ENCODE measurements at places on chromosomes 2 and 18.

- no peak for DNase-seq
These were observed 157.8 kb downstream of the LDLRAD4 start for GRCh38 chr18:13376298-13376840.

GRCh38 chr2:65416945-65417344 lies 15.5 kb downstream of the SPRED2 start:
- no peak for DNase-seq

DNA sequence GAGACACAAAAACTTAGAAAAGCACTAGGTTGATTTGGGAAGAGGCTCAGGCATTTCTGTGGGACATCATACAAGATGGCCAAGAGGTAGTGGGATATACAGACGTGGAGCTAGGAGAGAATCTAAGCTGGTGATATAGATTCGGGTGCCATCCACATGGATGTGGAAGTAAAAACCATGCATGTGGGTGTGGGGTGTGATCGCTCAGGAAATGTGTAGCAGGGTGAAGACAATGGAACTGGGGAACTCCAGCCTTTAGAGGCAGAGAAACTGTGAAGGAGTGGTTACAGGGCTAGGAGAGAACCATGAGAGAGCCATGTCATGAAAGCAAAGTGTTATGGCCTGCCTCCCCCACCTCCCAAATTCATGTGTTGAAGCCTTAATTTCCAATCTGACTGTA lies 43.0 kb upstream of the CTLA4 start:
- DNase-seq, result no peak

DNA sequence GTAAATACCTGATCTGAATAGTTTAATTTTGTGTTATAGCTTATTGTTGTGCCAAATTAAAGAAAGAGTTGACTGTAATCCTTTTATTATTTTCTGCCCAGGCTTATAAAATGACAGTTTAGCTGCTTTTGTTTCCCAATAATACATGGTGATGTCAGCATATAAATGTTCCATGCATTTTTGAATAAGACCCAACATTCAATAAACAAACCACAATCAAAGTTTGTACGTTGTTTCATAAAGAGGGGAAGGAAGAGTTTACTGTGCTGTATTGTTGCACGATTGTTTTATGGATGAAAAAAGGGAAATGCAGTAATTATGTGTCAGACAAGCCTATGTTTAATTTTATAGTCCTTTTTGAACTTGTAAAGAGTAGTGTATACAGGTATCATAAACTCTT lies 177.2 kb upstream of the SCN7A start:
- no peak for DNase-seq

DNA sequence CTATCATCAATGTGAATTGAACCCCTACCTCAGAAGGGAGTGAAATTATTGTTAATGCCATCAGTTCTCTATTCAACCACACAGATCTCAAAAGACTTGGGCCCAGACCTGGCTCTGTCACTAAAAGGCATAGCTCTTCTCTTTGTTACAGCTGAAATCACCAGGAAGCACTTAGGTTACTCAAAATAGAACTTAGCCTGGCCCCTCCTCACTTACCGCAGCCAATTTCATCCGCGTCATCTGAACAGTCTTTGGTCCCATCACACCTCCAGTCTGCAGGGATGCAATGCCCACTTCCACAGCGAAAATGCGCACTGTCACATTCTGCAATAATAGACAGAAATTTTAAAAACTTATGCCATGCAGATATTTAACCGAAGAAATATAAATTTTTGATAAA lies 41.8 kb downstream of the LRP2 start:
- no peak for DNase-seq

- DNase-seq, result no peak
These were observed 963 bp downstream of the INPP1 start for GRCh38 chr2:190344276-190344827.

DNA sequence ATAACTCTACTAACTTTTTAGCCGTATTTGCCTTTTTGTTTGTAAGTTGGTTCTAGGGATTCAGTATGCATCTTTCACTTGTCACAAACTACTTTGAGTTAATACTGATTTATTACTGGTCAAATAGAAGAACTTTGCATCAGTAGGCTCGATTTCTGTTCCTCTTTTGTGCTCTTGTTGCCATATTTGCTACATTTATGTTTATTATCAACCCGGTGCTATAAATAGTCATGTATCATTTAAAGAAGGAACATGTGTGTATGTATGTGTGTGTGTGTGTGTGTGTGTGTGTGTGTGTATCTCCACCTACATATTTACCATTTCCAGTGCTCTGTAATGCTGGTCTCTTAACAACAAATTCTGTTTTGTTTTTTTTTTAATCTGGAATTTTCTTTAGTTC lies 79.6 kb upstream of the B3GNT7 start:
- DNase-seq, result no peak

DNA sequence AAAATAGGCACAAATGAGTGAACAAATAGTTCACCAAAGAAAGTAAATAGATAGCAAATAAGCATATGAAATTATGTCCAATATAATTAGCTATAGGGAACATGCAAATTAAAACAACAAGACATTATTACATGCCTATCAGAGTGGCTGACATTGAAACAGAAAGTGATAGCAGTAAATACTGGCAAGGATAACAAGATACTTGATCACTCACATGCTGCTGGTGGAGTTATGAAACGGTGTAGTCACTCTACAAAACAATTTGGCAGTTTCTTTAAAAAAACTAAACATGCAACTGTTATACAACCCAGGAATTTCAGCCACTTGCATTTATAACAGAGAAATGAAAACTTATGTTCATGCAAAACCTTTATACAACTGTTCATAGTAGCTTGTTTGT lies 439.2 kb upstream of the ACVR2A start:
- no peak for DNase-seq

DNA sequence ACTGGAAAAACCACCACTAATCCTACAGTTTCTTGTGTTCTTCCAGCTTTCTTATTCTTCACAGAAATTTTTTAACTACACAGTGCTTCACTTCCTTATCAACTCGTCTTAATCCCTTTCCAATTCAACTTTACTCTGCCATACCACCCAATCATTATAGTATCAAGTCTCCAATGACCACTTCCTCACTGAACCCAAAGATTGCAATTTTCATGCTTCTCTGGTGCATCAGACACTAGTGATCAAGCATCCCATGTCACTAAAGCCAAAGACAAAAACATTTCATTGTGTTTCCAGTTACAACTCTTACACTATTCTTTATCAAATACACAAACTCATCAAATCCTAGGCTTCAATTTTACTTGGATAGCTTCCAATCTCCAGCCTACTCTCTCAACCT lies 9.5 kb downstream of the CHAC2 start:
- DNase-seq, result no peak

- no peak for DNase-seq
These were observed 4.0 kb downstream of the CAD start for GRCh38 chr2:27221166-27221565.

DNA sequence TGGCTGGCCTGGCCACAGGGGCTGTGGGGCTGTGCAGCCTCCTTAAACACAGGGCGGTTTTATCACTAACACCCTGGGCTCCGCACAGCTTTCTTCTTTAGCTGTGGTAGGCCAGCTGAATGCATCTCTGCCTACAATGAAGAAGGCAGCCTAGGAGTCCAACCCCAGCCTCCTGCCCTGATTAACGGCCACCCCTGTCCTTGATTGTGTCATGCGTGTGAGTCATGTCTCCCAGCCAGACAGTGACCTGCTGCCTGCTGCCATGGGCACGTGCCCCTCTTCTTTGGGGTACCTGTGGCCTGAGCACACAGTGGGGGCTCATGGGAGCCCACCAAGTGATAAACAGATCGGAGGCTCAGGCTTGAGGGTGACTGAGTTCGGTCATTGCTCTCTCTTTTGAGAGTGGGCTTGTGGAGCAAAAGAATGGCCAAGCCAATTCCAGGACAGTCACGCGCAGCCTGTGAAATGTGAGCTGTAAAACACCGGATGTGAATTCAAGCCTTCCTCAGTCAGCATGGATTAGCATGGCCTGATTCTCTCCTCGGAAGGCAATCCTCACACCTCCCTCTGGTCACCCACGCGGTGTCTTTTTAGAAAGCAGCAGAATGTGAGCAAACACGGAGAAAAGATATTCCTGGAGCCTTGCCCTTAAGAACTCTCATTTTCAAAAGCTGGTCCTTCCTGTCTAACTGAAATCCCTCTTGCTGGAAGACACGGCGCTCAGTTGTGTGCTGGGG lies 144.1 kb downstream of the CELF4 start:
- DNase-seq, result no peak

DNA sequence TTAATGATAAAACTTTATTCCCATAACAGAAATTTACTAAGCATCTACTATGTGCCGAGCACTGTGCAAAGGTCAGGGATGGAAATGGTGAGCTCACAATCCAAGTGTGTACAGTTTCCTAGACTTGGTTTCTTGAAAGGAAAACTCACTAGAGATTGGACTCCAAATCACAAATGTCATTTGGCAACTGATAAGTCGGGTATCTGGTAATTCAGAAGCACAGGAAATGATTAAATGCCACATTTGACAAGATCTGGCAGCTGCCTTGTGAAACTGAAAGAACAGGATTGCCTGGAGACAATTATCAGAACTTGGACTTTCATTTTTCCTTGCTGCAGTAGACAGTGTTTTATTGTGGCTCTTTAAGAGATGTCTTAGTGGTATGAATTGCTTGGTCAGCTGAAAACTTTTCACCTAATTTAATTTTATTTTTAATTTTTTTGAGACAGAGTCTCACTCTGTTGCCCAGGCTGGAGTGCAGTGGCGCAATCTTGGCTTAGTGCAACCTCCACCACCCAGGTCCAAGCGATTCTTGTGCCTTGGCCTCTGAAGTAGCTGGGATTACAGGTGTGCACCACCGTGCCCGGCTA lies 19.2 kb downstream of the ITGA6 start:
- no peak for DNase-seq

- no peak for DNase-seq
These were observed 2.7 kb downstream of the STK16 start for GRCh38 chr2:219247678-219248642.

- no peak for DNase-seq
These were observed 52.0 kb downstream of the PHLPP1 start for GRCh38 chr18:62767321-62767720.

- no peak for DNase-seq
These were observed 58.3 kb downstream of the EFEMP1 start for GRCh38 chr2:55865096-55865835.

DNA sequence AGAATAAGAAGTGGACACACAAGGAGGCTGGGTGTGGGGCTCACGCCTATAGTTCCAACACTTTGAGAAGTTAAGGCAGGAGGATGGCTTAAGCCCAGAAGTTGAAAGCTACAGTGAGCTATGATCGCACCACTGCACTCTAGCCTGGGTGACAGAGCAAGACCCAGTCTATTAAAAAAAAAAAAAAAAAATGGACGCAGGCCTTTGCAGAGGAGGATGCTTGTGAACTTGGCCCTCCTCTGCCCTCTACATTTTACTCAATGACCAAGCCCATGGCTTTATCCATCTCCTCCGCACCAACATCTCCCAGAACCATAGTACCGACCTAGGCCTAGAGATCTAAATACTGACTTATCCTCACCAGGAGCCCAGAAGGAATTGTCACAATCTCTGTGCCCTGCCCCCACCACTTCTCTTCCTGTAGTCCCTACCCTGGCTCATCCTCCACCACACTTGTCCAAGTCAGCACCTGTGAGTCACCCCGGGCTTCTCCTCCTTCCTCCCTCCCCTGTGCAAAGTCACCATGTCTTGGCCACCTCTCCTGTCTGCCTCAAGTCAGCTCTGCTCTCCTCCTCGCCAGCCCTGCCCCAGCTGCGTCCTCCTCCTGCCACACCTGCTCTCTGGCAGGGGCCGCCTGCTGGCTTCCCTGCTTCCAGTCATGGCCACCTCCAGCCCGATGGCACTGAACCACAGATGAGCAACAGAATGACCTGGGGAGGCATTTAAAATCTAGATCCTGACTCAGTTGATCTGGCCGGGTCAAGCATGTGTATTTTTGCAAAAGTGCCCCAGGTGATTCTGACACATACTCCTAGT lies 35.8 kb upstream of the ASPRV1 start:
- DNase-seq, result no peak

GRCh38 chr2:26281226-26281625 lies 36.5 kb downstream of the HADHB start:
- no peak for DNase-seq

GRCh38 chr2:163665817-163666216 lies 70.0 kb downstream of the FIGN start:
- DNase-seq, result no peak

GRCh38 chr2:190911813-190912212 lies 31.2 kb downstream of the GLS start:
- no peak for DNase-seq

DNA sequence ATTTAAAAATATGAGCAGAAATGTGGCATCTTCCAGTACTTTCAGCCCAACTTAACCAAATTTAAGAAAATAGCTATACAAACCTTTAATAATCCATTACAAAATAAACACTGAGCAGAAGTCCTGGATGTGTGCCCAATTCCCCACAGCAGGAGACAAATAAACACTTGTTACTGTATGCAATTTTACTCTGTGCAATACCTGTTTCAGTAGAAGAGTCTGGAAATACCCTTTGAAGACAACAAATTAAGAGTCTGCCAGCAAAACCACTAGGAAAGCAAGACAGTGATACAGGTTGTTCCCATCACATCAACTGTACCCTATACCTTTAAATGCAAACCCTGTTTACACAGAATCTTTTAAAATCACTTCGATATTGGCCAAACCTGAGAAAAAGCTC lies 41.4 kb upstream of the RNU4ATAC start:
- DNase-seq, result peak; percentile 70

GRCh38 chr18:49638209-49638785 lies 76.4 kb downstream of the LIPG start:
- DNase-seq, result no peak

DNA sequence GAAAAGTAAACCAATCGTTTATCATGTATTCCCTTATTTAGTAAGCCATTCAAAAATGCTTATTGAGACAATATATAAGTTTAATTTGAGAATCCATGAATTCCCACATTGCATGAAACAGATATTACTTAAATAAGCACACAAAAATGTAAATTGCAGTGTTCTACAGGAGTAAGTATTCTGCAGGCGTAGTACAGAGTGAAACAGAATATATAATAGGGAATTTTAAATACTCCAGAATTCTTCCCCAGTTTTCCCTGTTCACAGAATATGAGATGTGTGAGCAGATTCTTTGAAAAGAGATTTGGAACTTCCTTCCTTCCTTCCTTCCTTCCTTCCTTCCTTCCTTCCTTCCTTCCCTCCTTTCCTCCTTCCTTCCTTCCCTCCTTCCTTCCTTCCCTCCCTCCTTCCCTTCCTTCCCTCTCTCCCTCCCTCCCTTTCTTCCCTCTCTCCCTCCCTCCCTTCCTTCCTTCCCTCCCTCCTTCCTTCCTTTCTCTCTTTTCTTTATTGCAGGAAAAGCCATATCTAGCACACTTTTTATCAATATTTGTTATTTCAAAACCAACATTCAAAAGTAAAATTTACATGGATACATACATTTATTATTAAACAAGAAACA lies 977.7 kb upstream of the LRRTM1 start:
- DNase-seq, result no peak
